Activated naive CD8-positive, alpha-beta T cell treated with anti-CD3 and anti-CD28 coated beads, Interleukin-2, amount 10 ng/mL, durations not matched to agents 7 days and 5 days (primary cell): ENCODE measurements at places on chromosomes 5 and 9.

GRCh38 chr5:91365498-91365897 is 17.6 kb downstream of the ARRDC3 start:
- DNase-seq: no peak

DNA sequence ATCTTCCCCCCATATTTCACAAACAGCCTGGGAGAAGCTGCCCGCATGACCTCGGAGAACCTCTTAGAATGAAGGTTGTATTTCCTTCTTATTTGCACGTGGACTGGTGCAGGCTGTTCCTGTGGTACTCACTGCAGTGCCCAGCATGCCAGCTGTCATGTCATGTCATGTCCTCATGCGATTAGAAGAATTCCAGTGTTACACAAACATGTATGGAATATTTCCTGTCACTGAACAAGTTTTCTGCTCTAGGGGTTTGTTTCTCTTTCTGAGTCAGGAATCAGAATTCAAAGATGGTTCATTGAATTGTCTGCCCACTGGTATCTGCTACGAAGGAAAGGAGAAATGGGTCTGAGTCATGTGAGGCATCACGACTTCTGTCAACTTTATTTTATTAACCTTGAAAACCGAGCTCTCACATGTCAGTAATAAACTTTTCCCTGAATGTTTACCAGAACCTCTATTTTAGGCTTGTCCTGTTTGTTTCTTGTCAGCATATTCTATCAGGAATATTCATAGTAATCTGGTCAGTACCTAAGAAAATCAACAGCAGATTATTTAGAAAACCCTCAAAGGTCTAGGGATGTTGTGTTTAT is 415.6 kb downstream of the GADD45G start:
- DNase-seq: no peak

DNA sequence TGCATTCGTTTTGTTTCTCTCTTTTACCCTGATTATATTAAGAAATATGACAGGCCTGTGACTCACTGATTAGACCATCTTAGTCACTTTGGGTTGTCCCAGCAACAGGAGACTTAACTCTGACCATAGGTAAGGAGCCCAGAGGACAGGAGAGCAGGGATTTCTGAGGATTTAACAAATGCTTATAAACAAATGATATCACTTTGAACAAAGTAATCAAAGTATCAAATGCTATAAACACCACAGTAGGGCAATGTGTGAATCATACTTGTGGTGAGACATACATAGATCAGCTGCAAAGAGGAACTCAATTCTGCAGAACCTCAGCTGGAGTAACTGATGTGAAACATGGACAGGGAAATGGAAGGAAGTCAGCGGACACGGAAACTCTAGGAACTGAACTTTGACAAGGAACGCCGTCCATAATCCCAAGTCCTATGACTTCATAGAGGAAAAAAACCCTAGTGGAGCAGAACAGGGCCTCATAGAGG is 190.6 kb upstream of the MSX2 start:
- no peak for DNase-seq

GRCh38 chr5:78716206-78716605 is 67.6 kb upstream of the LHFPL2 start:
- no peak for DNase-seq

- DNase-seq: no peak
These were observed 69.3 kb downstream of the NTNG2 start for GRCh38 chr9:132231019-132231701.

DNA sequence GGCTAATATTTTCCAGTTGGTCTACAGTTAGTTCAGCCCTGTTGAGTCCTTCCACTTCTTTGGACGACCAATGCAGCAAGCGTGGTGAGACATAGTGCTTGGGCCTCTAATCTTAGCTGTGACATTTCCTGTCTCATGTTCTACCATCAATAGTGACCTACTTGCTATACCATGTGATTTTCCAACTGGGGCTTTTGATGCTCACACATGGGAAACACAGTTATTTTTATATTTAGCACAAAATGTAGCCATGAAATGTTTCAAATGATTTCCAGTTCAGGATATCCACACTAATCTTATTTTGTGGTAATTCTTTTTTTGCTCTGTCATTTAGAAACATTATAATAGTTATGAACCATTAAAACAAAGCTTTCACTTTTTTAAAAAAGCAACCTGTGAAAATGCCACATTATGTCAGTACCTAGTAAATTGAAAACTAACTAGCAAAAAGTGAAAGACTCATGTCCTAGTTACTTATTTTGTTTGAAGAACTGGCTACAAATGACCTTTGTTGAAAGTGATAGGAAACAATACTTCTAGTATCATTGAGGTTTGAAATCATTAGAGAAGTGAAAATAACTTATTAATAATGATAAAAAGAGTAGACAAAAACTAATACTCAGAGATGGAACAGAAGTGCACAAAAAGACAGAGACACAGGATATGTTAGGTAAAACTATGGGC is 18.3 kb downstream of the MARCHF3 start:
- DNase-seq: no peak

GRCh38 chr5:10367579-10367978 is 14.1 kb downstream of the MARCHF6 start:
- DNase-seq: no peak

DNA sequence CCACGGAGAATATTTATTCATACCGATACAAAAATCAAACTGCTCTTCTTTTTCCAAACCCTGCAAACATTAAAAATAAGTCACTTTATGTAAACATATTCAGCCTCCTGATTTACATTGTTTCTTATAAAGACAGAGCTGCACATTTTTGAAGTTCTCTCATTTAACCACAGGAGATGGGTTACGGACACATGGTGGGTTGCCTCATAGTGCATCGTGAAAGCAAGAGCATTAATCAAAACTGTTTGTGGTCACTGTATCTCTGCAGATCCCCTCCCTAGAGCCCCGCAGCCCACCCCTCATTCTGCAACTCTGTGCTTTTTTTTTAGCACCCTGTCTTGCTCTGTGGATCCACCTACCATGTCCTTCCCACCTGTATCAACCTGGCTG is 43.3 kb upstream of the EQTN start:
- DNase-seq: no peak

GRCh38 chr9:121189006-121189405 is 12.7 kb downstream of the RAB14 start:
- DNase-seq: no peak

DNA sequence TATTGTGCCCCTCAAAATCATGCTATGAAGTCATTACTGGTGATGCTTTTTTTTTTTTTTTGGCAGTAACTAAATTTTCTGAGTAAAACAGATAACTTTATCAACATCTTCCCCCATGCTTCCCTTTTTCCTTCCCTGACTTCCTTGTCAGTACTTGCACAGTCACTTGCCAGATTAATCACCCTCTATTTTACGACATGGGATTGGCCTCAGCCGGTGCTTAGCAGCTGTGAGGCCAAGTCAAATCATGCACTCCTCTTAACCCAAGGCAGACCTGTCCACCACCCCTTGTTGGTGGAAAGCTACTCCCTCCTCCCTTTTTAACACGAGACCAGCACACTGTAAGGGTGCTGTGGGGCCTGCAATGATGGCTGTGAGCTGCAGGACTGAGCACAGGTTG is 118.0 kb upstream of the OTULINL start:
- DNase-seq: no peak

GRCh38 chr5:177610770-177611445 is 11.0 kb downstream of the B4GALT7 start:
- no peak for DNase-seq

DNA sequence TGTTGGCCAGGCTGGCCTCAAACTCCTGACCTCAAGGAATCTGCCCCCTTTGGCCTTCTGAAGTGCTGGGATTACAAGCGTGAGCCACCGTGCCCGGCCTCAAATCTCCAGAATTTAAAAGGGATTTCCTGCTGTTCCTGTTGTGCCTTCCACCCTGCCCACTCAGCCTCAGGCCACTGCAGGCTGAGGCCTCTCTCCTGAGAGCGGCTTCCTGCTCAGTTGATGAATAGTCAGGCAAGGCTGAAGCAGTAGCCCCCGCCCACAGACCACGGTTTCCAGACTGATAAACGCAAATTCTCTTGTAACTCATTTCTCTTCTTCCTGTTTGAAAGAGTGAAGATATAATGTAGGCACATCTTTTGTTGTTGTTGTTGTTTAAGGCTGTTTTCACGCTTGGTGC is 127.0 kb upstream of the PLCXD3 start:
- no peak for DNase-seq

- no peak for DNase-seq
These were observed 338.2 kb downstream of the NPR3 start for GRCh38 chr5:33049298-33049697.

- DNase-seq: peak; percentile 85
These were observed at the start of gene NDUFS6 for GRCh38 chr5:1801222-1801966. Gene NDUFS6 (plus strand): TSS chr5:1801407. CDS start chr5:1801418, 11 bp downstream.

GRCh38 chr5:93423300-93423699 is 157.7 kb downstream of the NR2F1-AS1 start:
- DNase-seq: no peak

- DNase-seq: no peak
These were observed 302.4 kb downstream of the ATPSCKMT start for GRCh38 chr5:9947225-9947714.

- no peak for DNase-seq
These were observed 27.2 kb downstream of the MORN5 start for GRCh38 chr9:122186777-122187470.

DNA sequence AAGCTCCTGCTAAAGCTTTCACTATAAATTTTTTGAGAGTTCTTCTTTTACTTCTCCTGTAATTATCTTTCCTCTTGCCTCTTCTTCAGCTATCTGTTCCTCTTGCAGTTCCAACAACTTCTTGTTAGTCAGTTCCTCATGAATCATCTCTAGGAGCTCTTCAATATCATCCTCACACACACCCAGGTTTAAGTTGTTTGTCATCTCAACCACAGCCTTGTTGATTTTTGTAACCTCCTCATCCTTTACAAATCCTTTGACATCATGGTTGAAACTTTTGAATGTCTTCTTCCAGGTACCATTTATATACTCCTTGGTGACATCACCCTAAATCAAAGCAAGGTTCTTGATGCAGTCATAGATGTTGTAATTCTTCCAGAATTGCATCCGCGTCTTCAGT is 106.3 kb upstream of the MAMDC2 start:
- DNase-seq: no peak

DNA sequence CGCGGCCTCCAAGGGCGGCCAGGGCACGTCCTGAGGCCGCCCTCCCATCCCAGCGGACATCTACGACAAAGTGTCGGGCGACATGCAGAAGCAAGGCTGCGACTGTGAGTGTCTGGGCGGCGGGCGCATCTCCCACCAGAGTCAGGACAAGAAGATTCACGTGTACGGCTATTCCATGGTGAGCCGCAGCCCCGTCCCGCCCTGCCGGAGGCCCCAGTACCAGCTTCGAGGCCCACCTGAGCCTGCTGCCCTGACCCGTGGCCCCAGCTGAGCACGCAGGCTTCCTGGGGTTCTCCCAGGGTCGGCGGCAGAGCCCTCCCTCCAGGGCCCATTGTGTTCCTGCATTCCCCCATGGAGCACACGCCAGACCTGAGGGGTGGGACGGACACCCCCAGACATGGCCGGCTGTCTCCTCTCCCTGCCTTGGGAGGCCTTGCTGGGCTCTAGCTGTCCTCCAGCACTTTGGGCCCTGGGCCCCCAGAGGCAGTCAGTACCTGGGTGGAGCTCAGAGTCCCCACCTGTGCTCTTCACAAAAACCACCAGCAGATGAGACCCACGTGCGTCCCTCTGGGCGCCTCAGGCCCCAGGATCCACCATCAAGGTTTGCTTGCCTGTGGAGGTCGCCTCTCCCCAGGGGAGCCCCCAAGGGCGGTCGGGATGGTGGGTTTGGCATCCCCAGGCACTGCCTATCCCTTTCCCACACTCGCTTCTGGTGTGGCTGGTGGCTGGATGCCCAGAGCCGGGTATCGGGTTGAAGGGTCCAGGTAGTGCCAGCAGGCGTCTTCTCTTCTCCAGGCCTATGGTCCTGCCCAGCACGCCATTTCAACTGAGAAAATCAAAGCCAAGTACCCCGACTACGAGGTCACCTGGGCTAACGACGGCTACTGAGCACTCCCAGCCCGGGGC is 1.0 kb downstream of the PHPT1 start:
- no peak for DNase-seq

- DNase-seq: no peak
These were observed 45.2 kb downstream of the ALG2 start for GRCh38 chr9:99176527-99177013.

GRCh38 chr5:68274847-68275651 is 59.5 kb downstream of the PIK3R1 start:
- no peak for DNase-seq

GRCh38 chr5:178433273-178433775 is 156.9 kb downstream of the COL23A1 start:
- DNase-seq: no peak

- no peak for DNase-seq
These were observed 211.5 kb upstream of the NREP start for GRCh38 chr5:111968459-111968858.

DNA sequence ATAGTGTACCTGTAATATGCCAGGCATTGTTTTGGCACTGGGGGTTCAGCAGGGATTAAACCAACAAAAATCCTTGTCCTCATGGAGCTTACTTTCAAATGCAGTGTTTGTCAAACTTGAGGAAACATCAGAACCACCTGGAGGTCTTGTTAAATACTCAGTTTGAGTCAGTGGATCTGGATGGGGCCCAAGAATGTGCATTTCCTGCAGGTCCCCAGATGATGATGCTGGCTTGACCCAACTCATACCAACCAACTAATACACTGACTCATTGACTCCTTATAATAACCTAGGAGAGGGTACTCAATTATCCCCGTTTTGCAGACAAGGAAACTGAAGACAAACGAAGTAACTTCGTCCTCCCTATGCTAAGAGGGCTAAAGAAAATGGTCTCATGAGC is 11.3 kb downstream of the WWC1 start:
- no peak for DNase-seq

DNA sequence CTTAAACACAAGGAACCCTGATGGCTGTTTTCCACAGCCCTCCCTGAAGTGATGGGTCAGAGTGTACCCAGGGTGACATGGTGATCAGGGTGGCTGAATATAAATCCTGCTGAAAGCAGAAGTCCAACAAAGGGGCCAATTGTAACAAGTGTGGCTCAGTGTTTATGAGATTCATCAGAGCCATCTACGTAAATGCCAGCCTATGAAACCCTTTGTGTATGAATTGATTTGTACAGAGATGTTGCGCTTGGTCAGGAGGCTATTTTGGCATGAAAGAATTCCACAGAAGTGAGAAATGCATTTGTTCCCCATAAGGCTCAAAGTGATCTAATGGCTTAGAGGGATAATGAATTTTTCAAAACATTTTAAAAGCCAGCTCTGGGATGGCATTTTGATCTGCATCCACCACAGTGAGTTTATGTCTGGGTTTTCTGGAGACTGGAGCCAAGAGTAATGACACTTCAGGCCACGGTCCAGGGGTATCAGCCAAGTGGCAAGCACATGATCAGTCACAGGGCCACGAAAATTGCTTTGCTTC is 12.4 kb downstream of the PRUNE2 start:
- no peak for DNase-seq

DNA sequence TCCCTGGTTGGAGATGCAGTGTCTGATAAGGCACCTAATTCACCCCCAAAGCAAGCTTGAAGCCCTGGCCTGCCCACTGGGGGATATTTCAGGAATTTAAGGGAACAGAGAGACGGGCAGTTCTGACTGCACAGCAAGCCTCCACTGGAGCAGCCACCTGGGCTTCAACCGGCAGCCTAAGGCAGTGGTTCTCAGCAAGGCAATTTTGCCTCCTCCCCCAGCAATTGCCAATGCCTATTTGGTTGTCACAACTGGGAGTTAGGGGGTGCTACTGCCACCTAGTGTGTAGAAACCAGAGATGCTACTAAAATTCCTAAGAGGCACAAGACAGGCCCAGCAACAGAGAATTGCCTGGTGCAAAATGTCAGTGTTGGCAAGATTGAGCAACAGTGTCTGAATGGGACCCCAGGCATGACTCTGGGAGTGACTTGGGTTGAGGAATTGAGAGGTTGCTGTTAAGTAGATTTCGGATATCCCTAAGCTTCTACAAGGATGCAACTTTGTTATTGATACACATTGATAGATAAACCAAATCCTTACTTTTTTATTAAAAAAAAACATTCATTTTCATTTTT is 58.7 kb upstream of the CTSL start:
- no peak for DNase-seq
